Caco-2 (cell line): ENCODE measurements at places on chromosomes 1 and 21.

- no peak for DNase-seq
These were observed 6.4 kb upstream of the PCBP3 start for GRCh38 chr21:45636951-45637646.

DNA sequence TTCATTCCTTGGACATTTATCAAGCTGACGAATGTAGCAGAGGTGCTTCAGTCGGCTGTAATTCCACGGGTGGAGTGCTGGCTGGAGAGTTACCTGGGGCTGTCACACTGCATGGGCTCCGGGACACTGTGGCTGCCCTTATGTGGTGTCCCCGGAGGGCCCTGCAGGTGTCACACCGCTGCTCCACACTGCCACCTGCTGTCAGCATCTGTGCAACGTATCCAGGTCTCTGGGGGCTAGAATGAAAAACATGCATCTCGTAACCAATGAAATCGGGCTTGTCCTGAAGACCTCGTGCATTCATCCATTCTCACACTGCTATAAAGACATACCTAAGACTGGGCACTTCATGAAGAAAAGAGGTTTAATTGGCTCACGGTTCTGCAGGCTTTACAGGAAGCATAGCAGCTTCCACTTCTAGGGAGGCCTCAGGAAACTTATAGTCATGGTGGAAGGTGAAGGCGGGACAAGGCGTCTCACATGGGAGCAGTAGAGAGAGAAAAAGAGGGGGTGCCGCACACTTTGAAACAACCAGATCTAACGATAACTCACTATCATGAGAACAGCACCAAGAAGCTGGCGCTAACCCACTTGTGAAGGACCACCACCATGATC lies 46.7 kb upstream of the PCBP3 start:
- peak; percentile 73 for DNase-seq

- DNase-seq, result no peak
These were observed 84.4 kb downstream of the ADARB1 start for GRCh38 chr21:45158491-45159423.

DNA sequence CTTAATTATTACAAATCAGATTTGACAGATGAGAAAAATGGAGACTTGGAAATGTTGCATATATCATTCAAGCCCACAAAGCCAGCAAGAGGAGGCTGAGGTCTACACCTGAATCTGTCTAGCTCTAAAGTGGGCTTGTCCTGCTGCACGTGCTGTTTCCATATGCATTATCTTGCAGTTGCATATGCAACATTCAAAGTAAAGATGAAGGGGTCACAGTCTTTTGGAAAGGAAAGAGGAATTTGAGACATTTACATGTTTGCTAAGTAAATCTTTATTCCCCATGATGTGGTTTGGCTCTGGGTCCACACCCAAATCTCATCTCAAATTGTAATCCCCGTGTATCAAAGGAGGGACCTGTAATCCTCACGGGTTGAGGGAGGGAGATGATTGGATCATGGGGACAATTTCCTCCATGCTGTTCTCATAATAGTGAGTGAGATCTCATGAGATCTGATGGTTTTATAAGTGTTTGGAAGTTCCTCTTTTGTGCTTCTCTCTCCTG lies 98.3 kb downstream of the BACH1 start:
- no peak for DNase-seq

DNA sequence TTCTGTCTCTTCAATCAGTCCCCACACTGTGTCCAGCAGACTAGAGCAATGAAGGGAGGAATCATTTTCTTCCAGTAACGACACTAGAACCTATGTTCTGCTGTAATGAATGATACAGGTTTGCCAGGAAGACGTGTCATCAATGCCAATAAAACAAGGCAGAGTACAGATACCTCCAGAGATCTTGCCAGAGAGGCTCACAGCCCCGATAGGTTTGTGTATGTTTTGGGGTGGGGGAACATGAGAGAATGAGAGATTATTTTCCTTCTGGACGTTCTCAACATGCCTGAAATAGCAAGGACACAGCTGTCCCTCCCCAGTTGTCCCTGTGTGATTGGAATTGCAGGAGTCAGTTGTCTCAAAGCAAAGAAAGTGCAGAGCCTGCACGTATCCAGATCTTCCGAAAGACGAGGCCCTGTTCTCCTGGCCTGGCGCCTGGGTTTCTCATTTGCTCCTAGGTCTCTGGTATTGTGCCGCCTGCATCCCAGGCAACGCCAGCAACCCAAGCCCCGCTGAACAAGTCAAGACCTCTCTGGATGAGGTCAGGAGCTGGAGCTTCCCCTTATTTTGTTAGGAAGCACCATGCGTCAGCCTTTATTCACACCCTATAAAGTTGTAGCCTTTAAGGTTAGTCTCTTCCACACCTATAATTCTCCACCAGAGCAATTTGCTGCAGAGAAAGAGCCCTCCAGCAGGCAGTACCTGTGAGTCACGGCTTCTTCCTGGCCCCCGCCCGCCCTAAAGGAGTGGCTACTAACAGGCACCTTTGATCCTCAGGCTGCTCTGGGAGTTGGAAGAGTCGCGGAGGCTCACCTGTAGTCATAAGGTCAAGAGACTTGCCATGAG lies 130.5 kb downstream of the TOMM20 start:
- peak; percentile 81 for DNase-seq

DNA sequence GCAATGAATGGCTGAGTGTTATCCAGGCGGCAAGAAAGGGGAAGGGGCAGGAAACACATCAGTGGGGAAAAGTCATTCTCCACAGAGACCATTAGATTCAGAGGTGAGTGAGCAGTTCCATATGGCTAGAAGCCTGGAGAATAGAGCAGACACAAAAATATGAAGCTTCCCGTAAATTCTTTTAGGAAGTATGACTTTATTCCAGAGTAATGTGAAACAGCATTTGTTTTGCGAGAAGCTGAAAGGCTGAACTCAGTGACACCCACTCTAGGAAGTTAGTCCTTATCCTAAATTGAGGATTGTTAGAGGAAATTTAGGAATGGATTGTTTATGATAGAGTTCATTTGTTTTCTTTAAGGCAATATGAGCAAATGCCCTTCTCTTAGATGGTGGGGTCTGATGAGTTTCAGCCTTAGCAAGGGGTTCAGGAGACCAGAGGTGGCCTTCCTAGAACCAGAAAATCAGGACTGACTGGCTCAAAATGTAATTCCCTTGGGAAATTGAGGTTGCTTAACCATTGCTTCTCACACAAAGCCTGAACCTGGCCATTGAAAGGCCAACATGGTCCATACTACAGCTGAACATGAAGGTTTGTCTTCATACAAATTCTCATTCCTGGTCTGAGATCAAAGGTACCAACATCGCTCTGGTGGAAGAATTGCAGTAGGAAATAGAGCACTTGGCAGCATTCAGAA lies 167.5 kb downstream of the TPR start:
- no peak for DNase-seq

DNA sequence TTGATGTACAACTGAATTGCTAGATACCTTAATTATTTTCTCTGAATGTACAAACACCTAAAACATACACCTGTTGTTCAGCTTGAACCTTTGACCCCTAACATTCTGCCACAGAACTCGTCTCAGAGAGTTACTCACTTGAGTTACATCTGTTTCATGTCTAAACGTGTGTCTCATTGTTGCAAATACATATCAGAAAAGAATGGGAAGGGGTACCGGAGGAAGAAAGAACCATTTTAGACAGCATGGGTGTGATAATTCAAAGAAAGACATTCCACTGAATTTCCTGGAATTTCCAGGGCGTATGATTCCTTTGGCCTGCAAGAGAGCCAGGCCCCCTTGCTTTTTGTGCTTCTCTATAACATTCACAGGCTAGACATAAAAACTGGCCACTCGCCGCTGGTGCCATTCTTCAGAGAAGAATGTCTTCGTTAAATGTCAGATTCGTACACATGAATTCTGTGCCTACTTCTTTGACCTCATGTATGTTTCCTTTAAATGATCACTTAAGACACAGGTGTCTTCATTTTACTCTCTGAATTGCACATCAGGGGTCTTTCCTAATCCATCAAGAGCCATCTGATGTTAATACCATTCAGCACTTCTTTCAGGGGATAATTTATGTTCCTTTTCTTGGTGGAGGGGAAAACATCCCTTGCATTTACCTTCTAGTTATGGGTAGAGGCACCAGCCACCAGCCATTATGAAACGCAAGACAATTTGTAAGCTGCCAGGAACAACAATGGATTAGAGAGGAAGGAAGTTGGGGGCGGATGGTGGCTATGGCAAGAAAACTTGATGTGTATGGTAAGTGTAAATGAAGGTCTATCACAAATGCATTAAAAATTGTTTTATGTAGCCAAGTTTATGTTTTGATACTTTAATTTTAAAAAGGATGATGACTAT lies 12.7 kb downstream of the ATF3 start:
- DNase-seq, result no peak

DNA sequence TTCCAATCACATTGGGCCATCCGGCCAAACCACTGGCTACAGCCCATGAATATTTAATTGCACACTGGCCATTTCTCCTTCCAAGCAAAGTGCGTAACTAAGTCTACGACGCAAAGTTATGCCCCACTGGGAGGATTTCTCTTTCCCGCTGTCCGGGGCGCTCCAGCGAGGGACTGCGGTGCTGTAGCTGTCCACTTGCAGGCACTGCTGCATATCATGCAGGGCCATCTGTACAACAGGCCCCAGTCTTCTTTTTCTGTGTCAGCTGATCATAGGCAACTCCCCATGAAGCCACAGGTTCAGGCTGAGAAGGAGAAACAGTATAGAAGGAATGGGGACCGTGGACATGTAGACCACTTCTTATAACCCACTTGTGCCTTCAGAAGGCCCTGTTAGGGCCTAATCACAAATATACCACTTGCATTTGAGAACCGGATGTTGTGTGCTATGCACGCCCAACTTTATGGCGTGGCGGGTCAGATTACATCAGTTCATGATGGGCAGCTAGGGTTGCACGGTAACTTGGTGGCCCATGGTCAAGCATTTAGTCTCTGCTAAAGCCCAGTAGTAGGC lies 58.0 kb downstream of the ADSS2 start:
- DNase-seq, result no peak

- peak; percentile 9 for DNase-seq
These were observed 64.8 kb upstream of the WNT4 start for GRCh38 chr1:22207511-22208267.

DNA sequence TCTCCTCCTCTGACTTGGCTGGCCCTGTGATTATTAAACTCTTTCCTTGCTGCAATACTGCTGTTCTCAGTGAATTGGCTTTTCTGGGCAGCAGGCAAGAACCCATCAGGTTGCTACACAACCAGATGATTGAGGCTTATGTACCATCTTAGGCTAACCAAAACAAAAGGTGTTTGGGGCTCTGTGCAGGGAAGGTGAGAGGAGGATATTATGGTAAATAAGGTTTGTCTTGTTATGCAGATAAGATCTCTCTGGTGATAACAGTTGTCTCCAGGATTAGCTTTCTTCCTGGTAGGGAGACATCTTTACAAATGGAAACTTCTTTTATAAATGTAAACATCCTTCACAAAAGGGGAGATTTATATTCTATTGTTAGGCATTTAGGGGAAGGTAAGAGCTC lies 44.5 kb upstream of the GORAB start:
- DNase-seq, result no peak

GRCh38 chr21:36163750-36164741 lies 7.4 kb downstream of the DOP1B start:
- DNase-seq, result no peak

- DNase-seq, result no peak
These were observed 398.7 kb downstream of the SMYD3 start for GRCh38 chr1:246108278-246108925.

DNA sequence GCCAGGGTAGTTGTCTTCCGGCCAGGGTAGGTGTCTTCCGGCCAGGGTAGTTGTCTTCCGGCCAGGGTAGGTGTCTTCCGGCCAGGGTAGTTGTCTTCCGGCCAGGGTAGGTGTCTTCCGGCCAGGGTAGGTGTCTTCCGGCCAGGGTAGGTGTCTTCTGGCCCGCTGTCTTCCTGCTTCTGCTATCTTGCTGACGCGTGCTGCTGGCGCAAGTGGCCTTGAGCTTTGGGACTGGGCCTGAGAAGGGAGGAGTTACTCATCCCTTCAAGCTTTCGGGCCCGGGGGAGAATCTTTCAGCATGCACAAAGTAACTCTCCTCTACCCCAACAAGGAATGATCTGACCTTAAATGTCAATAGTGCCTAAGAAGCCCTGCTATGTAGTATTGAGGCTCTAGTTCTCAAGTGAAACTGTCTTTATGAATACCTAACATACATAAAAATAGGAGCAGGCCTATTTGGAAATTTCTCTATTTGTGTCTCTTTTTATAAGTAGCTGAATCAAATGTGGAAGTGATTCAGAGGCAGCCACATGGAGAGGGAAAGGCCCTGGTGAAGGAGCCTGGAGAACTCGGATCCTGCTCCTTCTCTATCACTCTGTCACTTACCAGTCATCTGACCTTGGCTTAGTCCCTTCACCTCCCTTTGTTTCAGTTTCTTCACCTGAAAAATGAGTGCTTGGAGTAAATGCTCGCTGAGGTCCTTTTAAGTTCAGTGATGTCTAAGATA lies 65.6 kb downstream of the RGL1 start:
- DNase-seq, result no peak

DNA sequence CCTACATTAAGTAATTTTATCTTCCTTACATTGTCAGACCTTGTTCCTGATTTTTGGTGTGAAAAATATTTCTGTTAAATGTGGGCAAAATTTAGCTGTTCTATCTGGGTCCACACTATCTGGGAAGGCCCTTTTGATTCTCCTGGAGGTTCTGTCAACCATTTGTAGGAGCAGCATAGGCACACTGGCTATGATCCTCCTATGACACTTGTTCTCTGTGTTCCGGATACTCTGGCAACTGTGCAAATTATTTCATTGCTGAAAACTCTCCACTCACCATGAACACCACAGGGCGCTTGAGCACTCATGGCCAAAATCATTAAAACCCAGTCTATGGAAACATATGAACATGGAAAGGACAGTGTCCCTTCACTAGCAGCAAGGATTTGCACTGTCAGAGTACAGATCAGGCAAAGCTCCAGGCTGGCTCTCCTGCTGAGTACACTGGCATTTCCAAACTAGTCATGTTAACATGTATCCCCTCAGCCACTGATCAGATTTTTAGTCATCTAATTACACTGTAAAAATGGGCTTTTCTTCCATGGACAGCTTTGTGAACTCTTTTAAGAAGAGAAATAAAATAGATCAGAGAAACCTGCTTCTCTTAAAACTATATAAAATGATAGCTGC lies 43.9 kb upstream of the SGIP1 start:
- no peak for DNase-seq

- DNase-seq, result peak; percentile 32
These were observed 103.6 kb downstream of the KIF26B start for GRCh38 chr1:245258271-245258920.
